Activated T-helper 1 cell treated with anti-CD3 and anti-CD28 coated beads, Interleukin-2, amount 50 U/mL, for 16 hours (primary cell): ENCODE measurements at places on chromosomes 13 and 19.

DNA sequence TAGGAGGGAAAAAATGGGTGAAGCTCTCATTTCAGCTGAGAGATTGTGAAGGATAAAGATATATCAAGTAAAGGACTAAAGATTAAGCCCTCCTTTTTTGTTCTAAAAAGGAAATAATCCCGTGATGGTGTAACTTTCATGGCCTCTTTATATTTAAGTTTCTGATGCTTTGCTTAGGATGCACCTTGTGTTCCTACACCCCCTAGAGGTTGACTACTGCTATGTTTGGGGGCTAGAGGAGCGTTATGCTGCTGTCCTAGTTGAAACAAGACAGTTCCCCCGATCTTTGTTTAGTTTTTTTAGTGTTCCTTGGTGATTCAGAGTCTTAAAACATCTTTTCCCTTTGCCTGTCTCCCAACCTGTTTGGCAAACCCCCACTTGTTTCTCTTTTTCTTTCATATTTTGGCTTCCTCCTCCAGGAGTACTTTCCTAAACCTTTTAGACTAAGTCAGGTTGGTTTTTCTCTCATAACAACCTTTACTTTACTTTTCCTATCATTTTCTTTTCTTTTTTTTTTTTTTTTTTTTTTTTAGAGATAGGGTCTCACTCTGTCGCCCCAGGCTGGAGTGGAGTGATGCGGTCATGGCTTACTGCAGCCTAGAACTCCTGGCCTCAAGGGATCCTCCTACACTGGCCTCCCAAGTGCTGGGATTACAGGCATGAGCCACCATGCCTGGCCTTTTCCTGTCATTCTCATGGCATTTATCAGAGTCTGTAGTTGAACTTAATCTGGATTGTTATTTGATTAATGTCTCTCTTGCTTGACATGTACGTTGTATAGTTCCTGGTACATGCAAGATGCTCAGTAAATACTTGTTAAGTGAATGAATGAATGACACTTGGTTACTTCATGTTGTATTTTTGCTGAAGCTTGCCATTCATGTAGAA is 2.8 kb downstream of the UBA2 start:
- no peak for DNase-seq

GRCh38 chr13:33286128-33286527 is 573 bp upstream of the STARD13 start:
- no peak for DNase-seq

- no peak for DNase-seq
Observed at GRCh38 chr19:16830679-16831078, 1.5 kb downstream of the SIN3B start.

DNA sequence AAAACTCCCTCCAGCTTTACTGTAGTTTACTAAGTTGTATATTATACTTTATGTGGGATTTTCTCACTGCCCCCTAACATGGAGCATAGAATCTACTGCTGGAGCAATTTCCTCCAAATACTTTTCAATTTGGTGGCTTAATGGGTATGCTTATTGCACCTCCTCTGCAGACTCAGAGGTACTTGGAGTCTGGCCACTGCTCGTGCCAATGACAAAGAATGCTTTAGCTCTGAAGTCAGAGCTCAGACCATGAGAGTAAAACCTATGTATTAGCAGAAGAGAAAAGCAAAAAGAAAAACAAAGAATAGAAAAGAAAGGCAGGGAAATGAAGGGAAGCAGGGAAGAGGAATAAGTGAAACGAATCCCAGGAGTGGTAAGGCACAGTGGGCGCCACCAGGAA is 71.9 kb downstream of the SUCLA2 start:
- DNase-seq, result no peak

DNA sequence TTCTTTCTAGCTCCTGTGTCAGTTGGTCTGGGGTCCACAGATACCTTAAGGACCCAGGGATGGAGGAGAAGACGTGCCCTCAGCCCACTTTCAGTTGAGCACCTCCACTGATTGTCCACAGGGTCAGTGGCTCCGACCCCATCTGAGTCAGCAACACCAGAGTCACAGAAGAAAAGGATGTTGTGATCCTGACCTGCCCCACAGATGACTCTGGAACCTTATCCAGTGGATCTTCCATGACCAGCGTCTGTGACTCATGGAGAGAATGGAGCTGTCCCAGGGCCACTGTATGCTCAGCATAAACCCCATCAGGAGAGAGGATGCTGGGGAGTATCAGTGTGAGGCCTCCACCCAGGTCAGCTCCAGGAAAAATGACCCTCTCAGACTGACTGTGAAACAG is 22.0 kb downstream of the CEACAM4 start:
- no peak for DNase-seq

GRCh38 chr19:41746593-41747227 is 8.6 kb upstream of the CEACAM6 start:
- DNase-seq, result peak; percentile 10

DNA sequence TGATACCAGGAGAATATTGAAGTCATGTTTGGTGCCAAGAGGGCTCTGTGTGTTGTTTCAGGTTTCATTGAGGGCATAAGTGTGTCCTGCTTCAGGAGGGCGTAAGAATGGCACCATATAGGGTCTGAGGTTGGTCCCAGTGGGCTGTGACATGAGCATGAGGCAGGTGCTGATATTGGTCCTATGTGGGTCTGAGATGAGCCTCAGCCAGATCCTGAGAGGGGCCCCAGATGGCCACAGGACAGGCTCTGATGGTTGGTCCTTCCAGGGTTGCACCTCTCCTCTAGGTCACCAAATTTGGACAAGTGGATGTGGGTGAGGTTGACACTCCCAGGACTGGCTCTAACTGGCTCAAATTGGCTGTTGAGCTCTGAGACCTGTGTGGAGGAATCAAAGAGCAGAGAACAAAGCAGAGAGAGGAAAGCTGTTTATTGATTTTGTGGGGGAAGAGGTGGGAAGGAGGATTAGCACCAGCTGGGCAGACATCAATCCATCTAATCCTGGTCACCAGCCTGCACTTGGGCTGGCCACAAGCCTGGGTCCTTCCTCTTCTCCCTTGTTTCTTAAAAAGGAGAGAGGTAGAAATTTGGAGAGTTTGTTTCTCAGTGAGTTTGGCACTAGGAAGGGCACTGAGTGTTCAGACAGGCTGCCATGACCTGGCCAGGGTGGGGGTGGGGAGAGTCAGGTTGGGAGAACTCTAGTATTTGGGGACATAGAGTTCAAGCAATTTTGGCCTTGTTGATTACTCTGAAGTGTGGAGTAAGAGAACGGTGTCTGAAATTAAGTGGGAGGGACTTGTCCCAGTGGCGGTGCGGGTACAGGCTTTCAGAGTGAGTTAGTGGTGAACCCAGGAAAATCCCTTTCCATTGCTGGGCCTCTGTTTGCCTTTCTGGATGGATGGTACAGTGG is 38.7 kb downstream of the CYP2B6 start:
- no peak for DNase-seq

DNA sequence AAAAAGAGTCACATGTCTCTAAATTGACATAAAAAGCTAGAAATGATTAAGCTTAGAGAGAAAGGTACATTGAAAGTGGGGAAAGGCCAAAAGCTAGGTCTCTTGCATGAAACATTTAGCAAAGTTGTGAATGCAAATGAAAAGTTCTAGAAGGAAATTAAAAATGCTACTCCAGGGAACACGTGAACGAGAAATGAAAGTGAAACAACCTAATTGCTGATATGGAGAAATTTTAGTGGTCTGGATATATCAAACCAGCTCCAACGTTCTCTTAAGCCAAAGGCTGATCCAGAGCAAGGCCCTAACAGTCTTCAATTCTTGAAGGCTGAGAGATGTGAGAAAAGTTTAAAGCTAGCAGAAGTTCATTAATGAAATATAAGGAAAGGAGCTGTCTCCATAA is 419.8 kb downstream of the SLITRK6 start:
- DNase-seq, result no peak

DNA sequence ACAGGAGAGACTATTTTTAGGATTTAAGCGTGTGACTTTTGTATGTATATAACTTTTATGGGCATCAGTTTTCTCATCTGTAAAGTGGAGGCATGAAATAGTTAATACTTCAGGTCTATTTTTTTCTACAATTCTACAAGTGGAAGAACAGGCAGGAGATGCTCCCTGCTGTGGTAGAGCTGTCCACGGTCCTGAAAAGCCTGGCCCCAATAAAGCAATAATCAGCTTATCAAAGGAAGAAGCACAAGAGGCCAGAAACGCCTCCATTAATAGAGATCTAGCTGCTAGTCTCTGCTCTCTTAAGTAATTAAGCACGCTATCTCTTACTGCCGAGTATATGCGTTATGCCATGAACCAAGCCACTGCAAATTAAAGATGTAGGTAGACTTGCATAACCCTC is 28.0 kb upstream of the WASF3 start:
- no peak for DNase-seq

GRCh38 chr19:35267353-35267817 is 1.4 kb upstream of the USF2 start:
- DNase-seq, result peak; percentile 33

DNA sequence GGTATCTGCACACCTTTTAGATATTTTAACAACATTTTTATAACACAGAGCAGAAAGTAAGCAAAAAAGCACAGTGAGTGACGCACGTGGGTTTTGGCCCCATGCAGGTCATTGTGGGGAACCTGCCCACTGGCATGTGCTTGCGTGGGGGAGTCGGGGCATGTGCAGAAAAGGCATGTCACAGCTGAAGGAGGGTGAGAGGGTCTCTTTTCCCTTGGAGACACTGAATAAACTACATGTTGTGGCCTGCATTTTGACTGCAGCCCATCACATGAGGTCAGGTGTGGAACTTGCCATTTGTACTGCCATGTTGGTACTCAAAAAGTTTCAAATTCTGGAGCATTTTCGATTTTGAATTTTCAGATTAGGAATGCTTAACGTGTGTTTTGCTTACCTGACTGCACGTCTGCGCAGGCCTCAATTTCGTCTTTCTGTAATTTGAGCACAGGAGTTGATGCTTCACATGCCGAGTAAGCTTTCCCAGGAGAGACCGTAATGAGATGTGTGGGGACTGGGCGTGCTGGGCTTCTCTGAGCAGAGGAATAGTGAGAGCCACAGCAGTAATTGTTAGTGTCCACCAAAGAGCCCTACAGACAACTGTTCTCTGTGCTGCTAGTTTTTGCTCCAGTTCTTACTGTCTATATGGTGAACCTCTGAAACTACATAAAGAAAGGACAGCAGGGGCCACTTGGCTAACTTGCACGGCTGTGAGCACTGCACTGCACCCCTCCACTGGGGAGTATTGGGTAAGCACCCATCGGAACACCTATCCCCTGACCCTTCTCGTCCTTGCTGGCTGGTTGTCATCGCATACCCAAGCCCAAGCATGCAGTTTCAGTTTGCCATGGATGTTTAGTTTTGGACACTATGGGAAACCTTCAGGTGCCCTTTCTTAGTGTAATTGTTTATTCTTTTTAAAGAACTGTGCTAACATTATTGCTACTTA is 72.9 kb upstream of the GPR183 start:
- no peak for DNase-seq

- no peak for DNase-seq
Observed at GRCh38 chr19:13946414-13946813, 5.9 kb upstream of the DCAF15 start.

DNA sequence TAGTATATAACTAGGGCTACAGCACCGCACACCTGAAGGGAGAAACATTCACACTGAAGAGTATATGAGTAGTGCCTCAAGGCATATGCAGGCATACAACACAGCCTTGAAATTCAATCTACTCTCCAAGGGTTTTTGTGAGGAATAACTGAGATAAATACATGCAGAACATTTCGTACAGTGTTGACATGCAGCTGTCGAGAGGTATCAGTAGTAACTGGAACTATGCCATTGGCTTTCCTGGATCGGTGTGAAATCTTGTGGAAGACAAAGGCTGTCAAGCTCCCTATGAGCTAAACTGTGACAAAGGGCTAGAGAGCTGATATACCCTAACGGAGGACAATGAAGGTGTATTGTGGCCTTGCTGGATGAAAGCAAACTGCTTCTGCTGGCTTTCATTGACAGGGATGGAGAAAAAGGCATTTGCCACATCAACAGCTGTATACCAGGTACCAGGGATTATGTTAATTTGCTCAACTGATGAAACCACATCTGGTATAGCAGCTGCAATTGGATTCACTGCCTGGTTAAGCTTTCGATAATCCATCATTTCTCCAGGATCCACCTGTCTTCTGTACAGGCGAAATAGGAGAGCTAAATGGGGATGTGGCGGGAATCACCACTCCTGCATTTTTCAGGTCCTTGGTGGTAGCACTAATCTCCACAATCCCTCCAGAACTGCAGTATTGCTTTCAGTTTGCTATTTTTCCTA is 16.3 kb downstream of the MTRF1 start:
- no peak for DNase-seq

DNA sequence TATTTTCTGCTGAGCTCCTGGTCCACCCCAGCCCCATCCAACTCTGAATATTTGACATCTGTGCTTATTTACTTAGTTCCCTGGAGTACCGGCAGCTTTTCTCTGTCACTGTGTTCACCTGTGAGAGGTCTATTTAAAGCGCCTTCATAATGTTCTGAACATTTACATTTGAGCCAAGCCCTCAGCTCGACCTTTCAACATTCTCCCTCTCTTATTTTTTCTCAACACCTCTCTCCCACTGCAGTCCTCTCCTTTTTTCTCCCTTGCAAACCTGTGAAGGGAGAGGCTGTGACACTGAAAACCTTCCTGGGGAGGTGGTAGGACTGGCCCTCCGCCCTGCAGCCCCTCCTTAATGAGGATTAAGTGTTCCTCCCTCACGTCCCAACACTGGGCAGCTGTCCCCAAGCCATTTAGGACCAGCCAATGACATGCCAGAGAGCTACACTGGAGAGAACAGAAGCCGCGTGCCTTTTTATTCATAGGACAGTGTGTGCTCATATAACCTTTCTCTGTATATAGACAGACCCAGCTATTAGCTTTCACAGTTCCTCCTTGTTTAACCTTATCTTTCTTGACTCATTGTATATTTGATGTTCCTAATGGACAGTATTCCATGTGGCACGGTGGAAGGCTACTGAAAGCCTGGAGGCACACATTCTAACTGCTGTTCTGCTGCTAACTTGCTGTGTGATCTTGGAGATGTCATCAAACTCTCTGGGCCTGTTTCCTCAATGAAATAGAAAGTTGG is 134.8 kb downstream of the NUFIP1 start:
- DNase-seq, result no peak

DNA sequence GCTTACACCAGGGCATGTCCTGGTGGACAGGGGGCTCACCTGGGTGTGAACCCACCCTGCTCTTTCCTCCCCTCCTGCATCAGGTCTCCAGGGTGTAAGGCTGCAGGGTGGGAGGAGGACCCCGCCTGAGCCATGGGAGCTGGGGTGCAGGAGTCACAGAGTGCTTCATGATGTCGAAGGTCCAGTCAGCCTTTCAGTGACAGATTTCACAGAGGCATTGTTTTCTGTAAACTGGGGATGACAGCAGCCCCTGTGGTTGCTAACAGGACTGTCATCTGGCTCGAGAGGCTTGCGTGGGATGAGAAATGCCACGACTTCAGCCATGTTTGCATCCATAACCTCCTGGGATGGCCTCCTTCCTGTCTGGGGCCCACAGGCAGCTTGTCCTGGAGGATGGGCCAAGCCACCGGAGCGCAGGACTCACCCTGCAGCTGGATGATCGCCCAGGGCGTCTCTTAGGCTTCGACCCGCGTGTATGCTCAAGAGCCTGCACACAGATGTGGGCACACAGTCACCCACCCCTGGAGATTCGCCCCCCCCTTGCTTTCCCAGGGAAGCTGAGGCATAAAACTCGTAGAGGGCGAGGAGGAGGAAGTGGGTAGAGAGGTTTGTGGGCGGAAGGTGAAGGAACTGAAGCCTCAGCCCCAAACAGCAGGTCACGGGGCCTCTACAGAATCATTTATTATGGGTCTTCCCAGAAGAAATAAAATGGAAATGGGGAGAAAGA is 4.9 kb downstream of the NANOS3 start:
- DNase-seq, result no peak
